ENCODE measurements at places on chromosomes 6 and 20. TPM values are rescaled to one million over a fixed set of nuclear protein-coding genes. Genes with fewer than 3 reads are reported as not detected.
A peak's percentile ranks its signal among the peaks of the same experiment; 100 is the strongest.

DNA sequence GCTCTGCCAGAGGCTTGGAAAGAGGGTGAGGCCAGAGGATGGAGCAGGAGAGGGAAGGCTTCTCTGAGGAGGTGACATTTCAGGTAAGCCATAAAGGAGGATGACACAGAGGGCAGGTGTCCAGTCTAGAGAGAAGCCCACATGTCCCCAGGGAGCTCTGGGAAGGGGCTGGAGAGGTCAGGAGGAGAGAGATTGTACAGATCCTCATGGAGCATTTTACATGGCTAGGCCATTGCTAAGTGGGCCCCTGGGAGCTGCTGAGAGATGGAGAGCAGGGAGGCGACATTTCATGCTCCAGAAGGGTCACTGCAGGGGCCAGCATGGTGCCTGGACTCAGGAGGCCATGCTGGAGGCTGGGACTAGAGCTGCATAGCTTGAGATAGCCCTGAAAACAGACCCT is 124.5 kb downstream of the TOX2 start:
- DNase-seq, result no peak

- no peak for DNase-seq
These were observed 6.3 kb upstream of the AHI1 start for GRCh38 chr6:135503703-135504475.

GRCh38 chr6:104710543-104711335 is 149.0 kb downstream of the HACE1 start:
- DNase-seq, result peak; percentile 38

Gene RIMS1
- total RNA-seq, result 0.81 TPM
